ENCODE measurements at places on chromosomes 7 and 10. TPM values are rescaled to one million over a fixed set of nuclear protein-coding genes. Genes with fewer than 3 reads are reported as not detected.

PHYHIPL gene
- not detected for total RNA-seq

KLHL7 gene
- total RNA-seq: 28.5 TPM

RBM20 gene
- total RNA-seq: 0.08 TPM

ITIH5 gene
- total RNA-seq: 0.09 TPM

LIPM gene
- total RNA-seq: 0.82 TPM

CCDC186 gene
- 28.9 TPM for total RNA-seq

AASS gene
- total RNA-seq: 53.9 TPM

PSMC2 gene
- total RNA-seq: 170 TPM

MCM10 gene
- not detected for total RNA-seq

DGKB gene
- total RNA-seq: 0.36 TPM

DNA sequence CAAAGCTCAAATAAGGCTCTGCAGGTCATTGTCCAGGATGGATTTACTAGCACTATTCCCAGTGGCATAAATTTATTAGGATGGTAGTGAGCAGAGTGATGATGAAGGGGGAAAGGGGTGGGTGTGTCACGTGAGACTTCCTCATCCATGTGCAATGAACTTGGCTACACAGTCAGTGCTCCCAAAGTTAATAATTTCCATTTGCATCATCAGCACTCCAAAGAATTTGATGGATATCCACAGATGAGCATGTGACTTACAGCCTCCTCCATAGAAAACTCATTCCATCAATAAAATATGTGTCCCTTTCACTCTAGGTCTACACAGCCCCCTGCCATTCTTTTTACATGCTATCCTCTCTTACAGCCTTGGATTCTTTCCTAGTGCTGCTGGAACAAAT is 142.6 kb upstream of the PLPP4 start:
- no peak for DNase-seq

GRCh38 chr7:17275749-17276671 is 22.4 kb upstream of the AHR start:
- peak; percentile 98 for DNase-seq

DNA sequence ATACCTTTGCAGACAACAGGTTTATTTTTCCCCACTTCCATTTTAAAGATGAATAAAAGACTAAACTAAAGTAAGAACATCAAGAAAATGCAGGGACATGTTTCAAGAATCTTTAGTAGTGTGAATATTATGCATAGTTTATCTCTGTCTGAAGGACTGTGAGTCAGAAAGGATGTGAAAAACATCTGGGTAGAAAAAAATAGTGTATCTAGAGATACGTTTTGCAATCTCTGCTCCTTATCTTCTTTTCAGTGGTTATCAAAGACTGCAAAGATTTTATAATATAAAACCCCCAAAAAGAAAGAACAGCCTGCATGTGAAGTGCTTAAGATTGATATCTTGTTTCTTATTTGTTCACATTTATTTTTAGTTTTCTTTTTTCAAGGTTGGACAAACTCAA is 101.9 kb upstream of the ARHGAP21 start:
- DNase-seq: peak; percentile 76

- DNase-seq: no peak
These were observed 79.2 kb downstream of the DNAJB6 start for GRCh38 chr7:157416011-157416410.

GRCh38 chr7:50306494-50307367 is 2.2 kb downstream of the IKZF1 start:
- DNase-seq: no peak

DNA sequence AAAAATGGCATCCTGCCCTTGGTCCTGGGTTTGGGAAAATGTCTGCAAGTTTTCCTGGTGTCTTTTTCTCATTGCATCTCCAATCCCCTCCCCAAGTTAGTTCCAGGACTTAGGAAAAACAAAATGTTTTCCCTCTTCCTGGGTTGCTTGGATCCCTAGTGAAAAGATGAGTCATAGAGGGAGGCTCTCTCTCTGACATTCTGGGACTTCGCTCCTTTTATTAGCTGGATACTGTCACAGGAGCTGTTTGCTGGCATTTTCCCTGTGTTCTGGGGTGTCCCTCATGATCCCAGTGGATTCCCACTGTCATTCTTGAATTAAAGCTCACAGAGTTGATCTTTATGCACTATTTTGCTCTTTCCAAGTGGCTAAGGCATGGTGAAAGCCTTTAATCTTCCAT is 316.4 kb upstream of the MBL2 start:
- DNase-seq: no peak

DNA sequence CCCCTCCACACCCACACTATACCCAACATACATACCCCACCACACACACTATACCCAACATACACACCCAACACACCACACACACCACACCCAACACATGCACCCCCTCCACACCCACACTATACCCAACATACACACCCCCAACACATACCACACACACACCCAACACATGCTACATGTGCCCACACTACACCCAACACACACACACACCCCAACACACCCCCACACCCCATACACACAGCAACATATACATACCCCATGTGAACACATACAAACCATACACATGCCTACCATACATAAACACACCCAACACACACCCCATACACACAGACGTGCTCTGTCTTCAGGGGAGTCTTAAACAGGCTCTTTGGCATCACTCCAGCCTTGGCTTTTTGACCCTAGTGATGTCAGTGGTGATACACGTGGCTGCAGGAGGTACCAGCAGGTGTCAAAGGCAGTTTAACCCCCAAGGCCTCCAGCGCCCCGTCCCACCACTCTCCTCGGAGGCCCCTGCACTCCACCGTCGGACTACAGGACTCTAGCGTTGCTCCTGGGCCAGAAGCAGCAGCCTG is 73.4 kb downstream of the HIPK2 start:
- DNase-seq: no peak

DNA sequence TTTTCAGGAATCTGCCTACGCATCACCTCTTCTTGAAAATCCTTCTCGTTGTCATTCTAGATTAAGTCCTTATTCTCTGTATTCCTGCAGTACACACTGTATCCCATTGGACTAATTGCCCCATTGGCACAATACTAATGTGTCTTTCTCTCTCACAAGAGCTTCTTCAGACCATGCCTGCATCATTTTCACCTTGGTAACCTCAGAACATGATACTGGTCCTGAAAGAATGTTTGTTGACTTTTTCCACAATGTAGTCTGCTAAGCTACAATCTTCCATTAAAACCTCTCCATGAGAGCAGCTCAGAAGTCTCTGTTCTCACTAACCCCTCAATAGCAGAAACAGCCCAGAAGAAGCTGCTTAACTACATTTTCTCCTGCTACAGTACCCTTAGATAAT is 270.7 kb downstream of the PCDH15 start:
- DNase-seq: no peak

- peak; percentile 87 for DNase-seq
These were observed 538.5 kb downstream of the HTR7 start for GRCh38 chr10:90319188-90319914.

DNA sequence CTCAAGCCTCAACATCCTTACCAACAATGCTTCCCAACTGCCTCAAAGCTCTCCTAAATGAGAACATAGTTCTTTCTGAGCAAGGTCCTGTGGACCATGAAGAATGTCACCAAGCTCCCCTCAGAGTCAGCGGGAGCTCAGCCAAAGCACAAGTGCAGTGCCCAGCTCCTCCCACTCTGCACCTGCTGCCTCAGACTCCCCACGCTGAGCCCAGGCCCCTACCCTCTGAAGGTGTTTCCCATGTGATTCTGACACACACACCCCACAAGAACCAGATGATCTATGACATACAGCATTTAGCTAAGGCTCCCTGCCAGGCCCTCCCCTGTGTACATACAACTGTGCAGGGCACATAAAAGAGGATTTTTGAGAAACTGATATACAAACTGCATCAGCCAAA is 19.2 kb downstream of the ERCC6 start:
- DNase-seq: no peak

GRCh38 chr10:51363415-51363814 is 289.1 kb downstream of the PRKG1 start:
- DNase-seq: no peak

GRCh38 chr10:117242463-117242832 is 1.5 kb downstream of the SLC18A2 start:
- DNase-seq: no peak

GRCh38 chr7:113562242-113562641 is 356.6 kb downstream of the PPP1R3A start:
- DNase-seq: no peak

DNA sequence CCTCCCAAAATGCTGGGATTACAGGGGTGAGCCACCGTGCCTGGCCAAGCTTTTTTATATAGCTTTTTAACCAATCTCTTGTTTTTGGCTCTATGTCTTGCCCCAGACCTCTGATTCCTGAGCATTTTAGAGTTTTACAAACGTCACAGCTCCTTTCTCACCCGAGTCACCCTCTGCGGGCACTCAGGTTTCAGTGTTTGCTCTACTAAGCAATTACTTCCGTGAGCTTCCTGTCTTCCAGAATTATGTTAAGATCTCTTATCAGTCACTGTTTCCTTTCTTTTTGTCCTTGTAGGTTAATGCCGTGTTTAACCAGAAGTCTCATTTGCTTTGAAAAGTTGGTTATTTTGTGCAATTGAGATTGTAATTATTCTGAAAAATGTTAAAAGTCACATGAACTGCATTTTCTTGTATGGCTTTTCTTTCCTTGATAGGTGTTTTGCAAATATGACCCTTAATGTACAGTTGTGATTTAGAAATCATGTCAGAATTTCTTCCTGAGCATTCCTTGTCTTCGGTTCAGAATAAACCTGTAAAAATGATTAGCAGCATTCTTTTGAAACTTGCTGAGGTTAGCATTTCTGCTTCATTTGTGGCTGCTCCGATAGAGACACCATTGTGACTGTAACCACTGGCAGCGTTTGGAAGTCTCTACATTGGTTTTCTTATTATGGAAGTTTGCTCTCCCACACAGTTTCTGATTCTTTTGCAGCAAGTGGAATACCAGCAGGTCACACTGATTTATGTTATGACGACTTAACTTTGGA is 4.5 kb upstream of the HKDC1 start:
- DNase-seq: no peak

- peak; percentile 78 for DNase-seq
These were observed 60.4 kb downstream of the ADD3 start for GRCh38 chr10:110067960-110068770.

- no peak for DNase-seq
These were observed 65.4 kb downstream of the RNF133 start for GRCh38 chr7:122633472-122633871.

DNA sequence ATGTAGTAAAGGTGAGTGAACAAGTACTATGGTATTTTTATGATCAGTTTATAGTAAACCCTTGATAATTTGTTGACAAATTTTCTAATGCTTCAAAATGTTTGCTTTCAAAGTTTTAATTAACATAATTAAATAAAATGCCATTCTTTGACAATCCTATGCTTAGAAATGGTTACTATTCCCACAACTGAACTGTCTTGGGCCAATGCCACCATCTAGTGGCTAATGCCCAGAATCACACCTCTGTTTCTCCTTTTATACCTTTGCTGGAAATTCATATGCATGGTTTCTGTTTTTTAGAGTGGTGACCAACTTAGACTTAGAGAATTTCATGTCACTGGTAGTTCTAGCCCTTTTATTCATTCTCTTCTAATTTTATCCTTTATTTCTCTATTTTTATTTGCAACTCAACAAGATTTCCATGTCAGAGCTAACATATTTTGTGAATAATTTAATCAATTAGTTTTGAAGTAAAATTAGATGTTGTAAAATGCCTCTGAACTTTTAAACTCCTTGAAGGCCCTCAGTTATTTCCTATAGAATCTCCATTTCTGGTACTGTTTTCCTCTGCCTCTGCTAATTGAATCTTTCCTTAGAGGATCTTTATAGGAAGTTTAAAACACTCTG is 31.1 kb downstream of the PCGF5 start:
- DNase-seq: peak; percentile 73

GRCh38 chr7:64183126-64183742 is 23.8 kb upstream of the ZNF735 start:
- DNase-seq: no peak

DNA sequence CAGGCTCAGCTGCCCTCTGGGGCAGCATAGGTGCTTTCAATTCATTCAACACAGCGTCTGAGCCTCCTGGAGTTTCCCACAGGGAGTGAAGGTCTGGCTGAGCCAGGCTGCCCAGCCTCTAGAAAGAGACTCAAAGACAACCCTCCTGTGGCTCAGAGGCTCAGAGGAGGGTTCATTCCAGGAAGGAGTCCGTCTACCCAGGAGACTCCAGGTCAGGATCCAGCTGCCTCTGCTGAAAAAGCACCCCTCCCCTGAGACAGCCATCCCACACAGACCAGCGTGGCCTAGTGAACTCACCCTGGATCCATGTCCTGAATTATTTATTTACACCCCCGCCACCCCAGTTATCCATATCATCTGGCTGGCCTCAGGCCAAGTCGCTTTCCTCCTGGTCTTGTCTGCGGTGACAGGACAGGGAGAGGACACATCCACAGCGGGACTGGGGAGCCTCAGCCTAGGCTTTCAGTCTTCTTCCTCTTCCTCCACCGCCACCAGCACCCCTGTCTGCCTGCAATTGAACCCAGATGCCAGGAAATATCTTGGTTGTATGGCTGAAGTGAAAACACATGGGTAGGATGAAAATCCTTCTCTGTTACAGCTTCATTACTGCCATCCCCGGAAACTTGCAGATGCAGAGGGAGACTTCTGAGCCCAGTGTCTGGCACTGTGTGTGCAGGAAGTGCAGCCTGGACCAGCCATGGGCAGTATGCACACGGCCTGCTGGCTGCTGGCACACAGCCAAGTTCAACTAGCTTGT is 44.0 kb upstream of the COL13A1 start:
- peak; percentile 43 for DNase-seq

- DNase-seq: peak; percentile 58
These were observed 53.8 kb upstream of the CPXM2 start for GRCh38 chr10:123945325-123945920.

DNA sequence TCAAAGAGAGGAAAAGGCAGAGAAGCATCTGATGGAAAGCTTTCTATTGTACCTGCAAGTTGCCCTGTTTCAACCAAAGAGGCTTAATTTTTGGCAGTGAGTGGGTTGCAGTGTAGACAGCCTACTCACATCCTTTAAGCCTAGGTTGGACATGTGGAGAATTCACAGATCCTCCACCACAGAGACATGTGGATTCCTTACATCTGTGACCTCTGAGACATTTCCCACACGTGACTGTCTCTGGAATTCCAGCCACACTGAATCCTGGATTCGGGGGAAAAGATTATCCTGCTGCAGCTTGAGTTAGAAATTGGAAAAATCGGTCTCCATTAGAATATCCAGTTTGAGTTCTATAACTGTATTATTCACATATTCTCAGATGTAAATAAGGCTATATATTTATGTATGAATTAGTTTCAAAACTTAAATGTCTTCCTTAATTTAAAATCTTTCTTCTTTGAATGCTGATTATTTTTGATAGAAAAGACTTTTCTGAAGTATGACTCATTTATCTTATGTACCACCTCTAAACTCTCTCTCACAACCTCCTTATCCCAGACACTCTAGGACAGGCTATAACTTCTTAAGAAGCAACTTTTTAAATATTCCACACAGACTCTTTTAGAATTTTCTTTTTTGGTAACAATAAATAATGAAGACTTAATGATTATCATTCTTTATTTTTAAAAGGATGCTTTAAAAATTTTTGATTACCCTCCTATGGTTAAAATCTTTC is 123.3 kb downstream of the TWIST1 start:
- DNase-seq: no peak

All from fibroblast of the aortic adventitia (primary cell).